ENCODE measurements at places on chromosomes 16 and 17. TPM values are rescaled to one million over a fixed set of nuclear protein-coding genes. Genes with fewer than 3 reads are reported as not detected.

GRCh38 chr16:46729326-46729995, 18.7 kb downstream of the MYLK3 start:
- H3K4me3 ChIP-seq = no peak overlapping the region
- H3K4me1 ChIP-seq = no peaks in the 10 kb centered on the region

- H3K27ac ChIP-seq = no peak overlapping the region
- no peak overlapping the region for H3K4me3 ChIP-seq
- no peaks in the 10 kb centered on the region for H3K36me3 ChIP-seq
- no peak for DNase-seq
- H3K4me1 ChIP-seq = peaks cover 5% of the 10 kb centered on the region
- H3K27me3 ChIP-seq = no peaks in the 10 kb centered on the region
These were observed 44.6 kb downstream of the RMI2 start for GRCh38 chr16:11389631-11390565.

GRCh38 chr16:57701759-57702371, 7.3 kb downstream of the DRC7 start:
- DNase-seq = no peak
- H3K36me3 ChIP-seq = no peaks in the 10 kb centered on the region

- no peak overlapping the region for H3K4me3 ChIP-seq
- peaks cover 53% of the 10 kb centered on the region for H3K36me3 ChIP-seq
These were observed 13.3 kb downstream of the TBKBP1 start for GRCh38 chr17:47707056-47707804.

DNA sequence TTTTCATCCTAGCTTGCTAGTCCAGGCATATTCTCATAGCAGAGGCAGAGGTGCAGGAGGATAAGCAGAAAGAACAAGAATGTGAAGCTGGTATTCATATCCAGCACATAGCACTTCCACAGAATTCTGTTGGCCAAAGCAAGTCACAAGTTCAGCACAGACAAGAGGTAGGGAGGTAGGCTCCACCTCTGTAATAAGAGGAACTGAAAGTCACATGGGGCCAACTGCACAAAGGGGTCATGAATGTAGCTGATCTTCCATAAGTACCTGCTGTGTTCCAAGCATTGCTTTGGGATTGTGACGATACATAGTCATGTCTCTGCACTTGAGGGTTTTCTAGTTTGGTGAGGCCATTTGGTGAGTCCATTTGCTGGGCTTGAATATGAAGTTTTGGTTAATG, 110.8 kb upstream of the MPHOSPH6 start:
- DNase-seq = no peak
- no peak overlapping the region for H3K4me3 ChIP-seq
- H3K27me3 ChIP-seq = no peaks in the 10 kb centered on the region
- H3K4me1 ChIP-seq = no peaks in the 10 kb centered on the region

The USP7 gene
- 198 TPM for total RNA-seq

The SULT1A1 gene
- total RNA-seq = 12.1 TPM

The SLC13A2 gene
- total RNA-seq = not detected

The B4GALNT2 gene
- 0.02 TPM for total RNA-seq

The CRHR1 gene
- total RNA-seq = not detected
